Lung (tissue), 17 donors: ENCODE measurements at places on chromosomes 16 and 17.

DNA sequence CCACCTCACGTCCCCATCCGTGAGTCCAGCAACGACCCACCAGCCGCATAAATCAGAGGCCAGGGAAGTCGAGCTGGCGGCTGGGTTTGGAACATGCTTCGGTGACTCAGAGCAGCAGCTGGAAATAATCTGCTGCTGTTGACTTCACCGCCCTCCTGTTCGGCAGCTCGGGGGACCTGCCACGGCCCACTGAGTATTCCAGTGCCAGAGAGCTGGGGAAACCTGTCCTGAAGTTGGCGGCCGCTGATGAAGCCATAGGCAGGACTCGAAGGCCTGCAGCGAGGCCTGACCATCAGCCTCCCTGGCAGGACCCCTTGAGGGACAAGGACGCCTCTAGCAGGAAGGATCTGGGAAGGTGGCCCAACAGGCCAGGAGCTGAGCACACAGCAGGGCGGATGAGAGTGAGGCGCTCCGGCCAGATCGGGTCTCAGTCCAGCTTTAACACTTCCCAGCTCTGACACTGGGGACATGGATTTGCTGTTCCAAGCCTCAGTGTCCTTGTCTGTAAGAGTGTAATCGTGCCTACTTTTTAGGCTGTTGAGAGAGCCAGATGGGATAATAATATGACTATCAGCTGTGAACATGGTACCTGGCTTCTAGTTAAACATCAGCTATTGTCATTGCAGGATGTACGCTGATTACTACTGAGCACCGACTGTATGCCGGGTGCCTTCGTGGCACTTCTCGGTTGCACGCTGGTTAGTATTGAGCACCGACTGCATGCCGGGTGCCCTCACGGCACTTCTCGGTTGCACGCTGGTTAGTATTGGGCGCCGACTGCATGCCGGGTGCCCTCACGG is 50.4 kb upstream of the CIBAR2 start:
- peak; percentile 61 for DNase-seq

DNA sequence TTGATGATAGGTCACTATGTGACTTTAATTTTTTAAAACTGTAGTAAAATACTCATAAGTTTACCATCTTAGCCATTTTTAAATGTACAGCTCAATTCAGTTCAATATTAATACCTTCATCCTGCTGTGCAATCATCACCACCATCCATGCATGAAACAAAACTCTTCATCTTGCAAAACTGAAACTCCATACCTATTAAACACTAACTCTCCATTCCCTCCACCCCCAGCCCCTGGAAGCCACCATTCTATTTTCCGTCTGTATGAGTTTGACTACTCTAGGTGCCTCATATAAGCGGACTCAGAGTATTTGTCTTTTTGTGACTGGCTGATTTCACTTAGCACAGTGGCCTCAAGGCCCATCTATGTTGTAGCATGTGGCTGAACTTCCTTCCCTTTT is 9.4 kb upstream of the CNEP1R1 start:
- DNase-seq = no peak

DNA sequence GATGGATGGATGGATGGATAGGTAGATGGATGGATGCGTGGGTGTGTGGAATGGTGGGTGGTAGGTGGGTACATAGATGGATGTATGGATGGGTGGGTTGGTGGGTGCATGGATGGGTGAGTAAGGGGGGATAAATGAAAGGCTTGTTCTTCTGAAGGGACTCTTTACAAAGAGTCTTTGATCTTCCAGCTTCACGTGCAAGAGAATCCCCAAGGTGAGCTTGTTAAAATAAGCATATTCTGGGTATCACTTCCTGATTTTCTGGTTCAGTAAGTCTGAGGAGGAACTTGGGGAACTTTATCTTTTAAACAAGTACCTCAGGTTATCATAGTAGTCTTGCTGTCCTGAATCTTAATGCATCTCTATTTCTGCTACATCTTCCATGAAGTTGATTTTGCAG is 639.1 kb downstream of the MAF start:
- no peak for DNase-seq

GRCh38 chr16:9225527-9226316 is 134.3 kb downstream of the HAPSTR1 start:
- no peak for DNase-seq

GRCh38 chr16:85387731-85388295 is 225.3 kb upstream of the GSE1 start:
- DNase-seq = no peak

DNA sequence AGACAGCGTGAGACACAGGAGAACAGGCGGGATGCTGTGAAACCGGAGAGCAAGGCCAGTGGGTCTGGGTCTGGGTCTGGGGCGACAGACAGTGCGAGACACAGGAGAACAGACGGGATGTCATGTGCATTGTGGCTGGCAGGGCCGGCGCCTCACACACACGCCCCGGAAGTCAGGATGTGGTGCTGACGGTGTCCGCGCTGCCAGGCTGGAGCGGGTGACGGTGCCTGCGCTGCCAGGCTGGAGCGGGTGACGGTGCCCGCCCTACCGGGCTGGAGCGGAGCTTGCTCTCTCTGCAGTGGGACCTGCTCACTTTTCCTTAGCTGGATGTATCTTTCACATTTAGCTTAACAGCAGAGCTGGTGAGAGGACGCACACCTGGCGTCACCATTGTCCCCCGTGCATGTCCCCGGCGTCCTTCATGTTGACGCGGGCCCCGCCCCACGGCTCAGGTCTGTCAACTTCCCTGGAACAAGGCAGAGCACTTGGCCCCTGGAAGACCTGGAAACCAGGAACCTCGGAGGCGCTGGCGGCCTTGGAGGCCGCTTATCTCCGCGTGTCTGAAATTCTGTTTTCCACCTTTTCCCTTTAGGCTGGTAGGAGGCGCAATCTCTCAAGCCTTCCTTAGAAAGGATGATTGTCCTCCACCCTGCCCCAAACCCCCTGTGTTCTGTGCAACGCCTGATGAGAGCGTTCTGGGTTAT is 43.0 kb upstream of the ZNF750 start:
- peak; percentile 57 for DNase-seq

DNA sequence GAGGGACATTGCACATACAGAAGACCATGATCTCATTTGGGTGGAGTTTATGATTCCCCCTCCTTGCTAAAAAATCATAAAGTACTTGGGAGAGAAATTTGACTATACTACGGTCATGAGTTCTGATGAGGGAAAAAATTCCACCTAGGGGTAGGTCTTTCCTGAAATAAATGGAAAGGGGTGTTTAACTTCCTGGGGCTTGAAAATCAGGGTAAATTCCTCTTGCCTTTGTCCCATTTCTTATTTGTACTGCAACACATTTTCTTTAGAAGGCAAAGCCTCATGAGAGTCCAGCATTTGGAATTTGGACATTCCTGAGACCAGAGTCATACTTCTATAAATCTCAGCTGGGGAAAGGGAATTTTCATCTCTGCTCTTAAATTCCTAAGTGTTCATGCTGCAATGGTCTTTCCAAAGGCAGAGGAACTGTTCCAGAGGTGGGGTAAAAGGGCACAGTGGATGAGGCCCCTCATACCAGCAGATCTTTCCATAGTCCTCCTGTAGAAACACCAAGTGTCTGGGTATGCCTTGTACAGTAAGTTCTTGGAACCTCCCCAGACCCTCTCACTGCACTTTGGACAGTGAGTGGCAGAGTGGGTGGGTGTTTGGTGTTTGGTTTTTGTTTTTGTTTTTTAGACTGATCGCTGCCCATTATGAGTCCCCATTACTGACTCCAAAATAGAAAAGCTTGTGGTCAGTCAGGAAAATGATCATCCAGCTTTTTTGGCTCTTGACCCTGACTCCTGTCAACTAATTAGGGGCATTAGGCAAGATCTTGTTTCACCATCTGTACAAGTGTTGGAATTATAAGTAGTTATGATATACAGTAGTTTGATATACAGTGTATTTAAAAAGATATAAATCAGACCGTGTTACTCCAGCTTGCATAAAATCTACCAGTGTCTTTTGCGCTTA is 6.0 kb downstream of the LYRM1 start:
- DNase-seq = peak; percentile 46

- peak; percentile 64 for DNase-seq
Measured at GRCh38 chr17:16215002-16215272, 397 bp downstream of the NCOR1 start.

GRCh38 chr17:33976831-33977230 is 278.3 kb upstream of the CCL2 start:
- peak; percentile 3 for DNase-seq
